CD4-positive, alpha-beta T cell treated with Interferon gamma for 1 hour (primary cell): ENCODE measurements at places on chromosomes 1 and 21.

GRCh38 chr1:38132681-38133080, 86.1 kb upstream of the POU3F1 start:
- DNase-seq = no peak

DNA sequence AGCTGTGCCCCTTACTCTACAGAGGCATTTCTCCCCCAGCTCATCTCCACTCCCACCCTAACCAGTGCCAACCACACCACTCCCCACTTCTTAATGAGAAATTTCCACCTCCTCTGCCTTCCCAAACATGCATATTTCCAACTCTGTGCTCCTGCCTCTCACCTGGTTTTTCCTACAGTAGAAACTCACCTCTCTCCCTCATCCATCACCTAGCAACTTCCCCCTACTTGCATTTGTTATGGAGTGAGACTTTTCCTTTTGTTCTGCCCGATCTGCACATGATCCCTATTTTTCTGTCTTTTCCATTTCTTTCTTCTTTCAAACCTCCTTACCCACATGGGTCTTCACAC, 11.9 kb downstream of the RGS8 start:
- no peak for DNase-seq

GRCh38 chr1:175597205-175597604, 146.2 kb downstream of the TNR start:
- DNase-seq = no peak

DNA sequence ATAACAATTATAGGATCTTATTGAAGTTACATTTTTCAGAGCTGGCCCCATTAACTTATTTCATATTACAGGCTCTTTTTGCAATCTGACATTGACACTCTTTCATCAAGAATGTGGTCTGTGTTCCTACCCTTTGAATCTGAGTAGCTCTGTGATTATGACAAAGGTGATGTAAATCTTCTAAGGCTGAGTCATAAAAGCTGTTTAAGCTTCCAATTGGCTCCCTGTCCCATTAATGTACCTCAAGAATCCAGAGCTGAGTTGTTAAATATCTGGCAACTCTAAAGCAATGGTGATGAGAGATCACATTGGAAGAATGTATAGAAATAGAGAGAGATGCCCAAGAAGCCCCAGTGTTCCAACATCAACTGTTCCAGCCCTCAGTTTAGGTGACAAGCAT, 178.5 kb upstream of the DEPDC1 start:
- no peak for DNase-seq

- no peak for DNase-seq
Observed at GRCh38 chr1:51859333-51859732, 19.2 kb downstream of the NRDC start.

GRCh38 chr1:75475696-75476095, 135.2 kb downstream of the SLC44A5 start:
- DNase-seq = no peak

GRCh38 chr1:207750631-207751305, 1.1 kb upstream of the CD46 start:
- no peak for DNase-seq

DNA sequence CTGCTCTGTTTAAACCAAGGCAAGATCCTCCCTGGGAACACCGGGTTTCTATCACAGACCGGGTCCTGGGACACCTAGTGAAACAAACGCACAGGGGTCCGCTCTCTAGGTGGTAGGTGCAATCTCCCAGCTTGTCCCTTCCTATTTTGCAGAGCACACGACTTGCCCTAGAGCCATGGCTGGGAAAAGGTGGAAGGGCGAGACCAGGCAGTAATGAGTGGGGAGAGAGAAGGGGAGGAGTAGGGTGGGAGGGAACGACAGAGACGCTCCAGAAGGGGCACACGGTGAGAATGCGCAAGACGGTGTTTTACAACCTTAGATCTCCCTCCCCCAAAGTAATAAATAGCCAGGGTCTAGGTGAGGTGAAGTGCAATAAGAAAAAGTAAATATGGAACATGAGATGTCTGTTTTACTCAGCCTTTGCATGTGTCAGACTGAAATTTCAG, 9.3 kb upstream of the ARHGAP29 start:
- DNase-seq = no peak

DNA sequence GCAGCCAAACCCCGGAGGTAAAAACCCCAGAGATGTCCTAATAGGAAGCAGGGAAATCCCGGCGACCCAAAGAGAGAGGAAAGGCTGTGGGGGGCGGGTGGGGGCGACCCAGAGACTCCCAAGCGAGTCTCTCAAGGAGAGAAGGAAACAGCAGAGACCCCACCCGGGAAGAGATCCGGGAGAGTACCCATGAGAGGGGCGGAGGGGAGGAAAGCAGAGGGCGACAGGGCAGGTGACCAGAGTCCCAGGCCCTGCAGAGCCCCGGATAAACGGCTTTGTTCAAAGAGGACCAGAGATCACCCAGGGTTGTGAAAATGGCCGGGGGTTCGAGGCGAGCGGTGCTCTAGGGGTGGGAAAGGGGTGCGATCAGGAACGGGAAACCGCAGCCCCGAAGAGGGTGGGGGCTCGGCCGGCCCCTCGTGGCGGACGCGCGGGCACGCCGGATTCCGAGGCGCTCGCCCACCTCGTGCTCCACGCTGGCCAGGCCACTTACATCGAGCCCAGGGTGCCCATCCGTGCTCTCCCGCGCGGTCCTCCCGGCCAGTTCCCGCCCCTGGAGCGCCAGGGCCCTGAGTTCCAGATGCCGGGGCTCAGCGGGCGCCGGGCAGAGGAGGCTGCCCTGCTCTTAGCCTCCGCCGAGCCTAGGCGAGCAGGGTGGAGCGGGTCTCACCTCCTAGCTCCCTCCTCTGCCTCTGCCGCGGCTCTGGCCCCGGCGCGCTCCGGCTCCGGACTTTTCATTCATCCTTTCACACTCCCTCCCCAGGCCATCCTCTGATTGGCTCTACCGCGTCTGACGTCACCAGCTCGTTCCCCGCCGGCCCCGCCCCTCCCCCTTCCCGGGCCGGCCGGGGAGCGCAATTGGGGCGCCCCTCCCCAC, 52.3 kb downstream of the RHBG start:
- DNase-seq = peak; percentile 78

DNA sequence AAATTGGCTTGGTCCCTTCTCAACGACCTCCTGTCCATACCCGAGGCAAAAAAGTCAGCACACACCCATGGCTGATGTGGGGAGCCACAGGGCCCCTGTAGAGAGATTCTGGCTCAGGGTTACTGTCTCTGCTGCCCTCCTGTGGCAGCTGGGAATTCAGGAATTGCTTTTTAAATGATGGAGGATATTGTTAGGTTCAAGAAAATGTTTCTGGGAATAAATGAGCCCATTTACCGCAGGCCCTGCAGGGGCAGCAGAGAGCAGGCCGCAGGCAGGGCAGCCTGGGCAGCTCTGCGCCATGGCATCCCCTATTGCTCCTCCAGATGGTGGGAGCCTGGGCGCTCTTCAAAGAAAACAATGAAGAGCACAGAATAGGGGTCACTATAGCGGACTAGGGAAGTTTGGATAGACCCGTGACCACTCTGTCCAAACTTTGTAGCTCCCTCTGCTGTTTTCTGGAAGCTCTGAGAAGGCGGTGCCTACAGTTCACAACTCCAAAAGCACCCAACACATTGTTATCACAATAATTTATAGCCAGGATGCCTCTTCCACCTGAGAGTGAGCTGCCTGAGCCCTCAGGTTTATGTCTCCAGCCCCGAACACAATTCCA, 201.1 kb downstream of the BACH1 start:
- no peak for DNase-seq

DNA sequence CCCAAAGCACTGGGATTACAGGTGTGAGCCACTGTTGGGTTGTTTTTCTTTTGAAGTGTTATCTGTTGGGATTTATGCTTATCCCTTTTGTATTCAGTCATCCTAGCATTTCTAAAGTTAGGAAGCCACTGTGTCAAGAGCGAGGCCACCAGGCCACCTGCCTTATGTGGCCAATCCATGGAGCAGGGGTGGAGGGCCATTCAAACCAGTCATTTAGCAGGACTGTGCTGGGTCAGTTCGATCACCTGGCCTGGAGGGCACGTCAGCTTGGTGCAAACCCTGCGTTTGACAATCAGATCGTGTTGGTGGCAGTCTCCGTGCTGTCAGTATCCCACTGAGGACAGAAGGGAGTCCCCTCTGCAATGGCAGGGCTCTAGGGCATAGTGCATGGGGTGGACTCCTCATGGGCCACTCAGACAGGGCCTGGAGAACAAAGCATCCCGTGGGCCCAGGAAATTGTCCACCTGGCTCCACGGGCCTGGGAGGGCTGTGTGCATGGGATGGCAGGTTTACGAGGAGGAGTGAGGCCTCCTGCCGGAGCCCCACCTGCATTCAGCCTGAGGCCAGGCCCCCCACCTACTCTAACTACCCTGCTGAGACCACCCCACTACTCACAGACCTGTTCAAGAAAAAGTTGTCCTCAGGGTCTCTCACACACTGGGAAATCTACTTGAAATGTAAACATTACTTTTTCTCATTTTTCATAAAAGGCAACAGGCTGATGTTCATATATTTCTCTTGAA, 242.3 kb downstream of the SDCCAG8 start:
- DNase-seq = no peak

DNA sequence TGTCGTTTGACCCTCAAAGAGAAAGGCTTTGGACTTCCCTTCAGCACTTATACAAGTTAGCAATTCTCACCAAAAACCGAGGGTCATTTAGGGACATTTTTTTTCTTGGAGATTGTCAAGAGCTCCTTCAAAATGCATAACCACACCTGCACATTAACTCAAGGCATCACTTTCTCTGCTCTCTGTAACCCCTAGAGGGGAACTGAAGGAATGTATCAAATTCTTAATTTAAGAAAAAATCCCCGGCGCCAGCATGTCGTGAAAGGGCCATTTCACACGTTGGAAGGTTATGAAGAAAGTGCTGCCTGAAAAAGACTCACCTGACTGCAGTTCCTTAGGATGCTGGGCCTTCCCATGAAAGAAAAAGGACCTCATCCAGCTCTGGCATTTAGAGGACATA, 131.6 kb upstream of the ZC3H12A start:
- DNase-seq = no peak

DNA sequence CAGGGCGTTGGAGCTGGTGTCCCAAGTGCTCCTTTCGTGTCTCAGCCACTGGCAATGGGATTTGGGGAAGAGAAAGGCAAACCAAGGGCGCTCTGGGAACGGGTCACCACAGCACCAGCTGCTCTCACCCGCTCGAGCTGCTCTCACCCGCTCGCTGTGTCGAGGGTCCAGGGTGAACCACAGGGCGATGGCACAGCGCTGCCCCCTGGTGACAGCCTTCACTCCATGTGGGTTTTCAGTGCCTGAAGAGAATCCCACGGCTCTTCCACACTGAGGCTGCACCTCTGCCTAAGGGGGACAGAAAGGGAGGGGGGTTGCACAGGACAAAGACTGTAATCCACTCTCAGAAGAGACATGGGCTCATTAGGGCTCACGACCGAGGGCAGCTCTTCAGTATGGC, 7.1 kb upstream of the CLDN19 start:
- peak; percentile 27 for DNase-seq

DNA sequence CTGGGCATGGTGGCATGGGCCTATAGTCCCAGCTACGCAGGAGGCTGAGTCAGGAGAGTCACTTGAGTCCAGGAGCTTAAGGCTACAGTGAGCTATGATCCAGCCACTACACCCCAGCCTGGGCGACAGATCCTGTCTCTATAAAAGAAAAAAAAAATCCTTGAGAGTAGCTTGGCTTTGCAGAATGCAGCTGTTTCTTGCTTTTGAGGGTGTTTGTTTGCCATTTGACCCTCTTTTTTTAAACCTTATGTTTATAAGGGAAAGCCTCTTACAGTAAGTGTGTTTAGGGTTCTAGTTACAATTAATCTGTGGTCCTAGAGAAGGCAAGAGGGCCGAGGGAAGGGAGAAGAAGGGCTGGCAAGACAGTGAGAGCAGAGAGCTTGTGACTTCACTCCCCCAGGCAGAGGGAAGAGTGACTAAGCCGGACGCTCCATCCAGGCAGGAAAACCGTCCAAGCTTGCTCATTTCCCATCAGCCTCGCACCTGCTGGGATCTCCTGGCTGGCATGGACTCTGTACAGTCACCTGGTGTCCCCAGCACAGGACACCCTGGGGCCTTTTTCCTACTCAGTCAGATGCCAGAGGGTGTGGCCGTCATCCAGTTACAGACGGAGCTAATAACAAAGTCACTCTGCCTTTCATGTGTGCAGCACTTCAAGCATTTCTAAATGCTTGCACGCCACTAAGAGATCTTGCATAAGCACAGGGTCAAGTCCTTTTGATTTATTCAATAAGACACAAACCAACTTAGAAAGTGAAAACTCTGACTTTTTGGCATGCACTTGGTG, 55.5 kb upstream of the PSEN2 start:
- no peak for DNase-seq

DNA sequence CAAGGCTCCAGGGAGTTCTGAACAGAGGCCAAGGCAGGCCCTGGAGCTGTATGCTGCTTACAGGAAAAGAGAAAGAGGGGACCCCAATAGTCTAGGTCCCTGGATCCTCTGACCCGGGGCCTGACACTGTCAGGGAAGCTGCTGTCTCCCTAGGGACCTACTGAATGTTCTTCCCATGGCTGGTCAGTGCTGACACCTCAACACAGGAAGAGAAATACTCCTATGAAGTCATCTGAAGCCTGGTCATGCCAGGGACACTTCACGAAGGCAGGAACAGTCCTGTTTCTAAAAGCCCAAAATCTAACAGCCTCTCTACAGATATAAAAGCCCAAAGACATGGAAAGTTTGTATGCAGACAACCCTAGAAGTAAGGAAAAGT, 1.7 kb upstream of the LAD1 start:
- DNase-seq = no peak

DNA sequence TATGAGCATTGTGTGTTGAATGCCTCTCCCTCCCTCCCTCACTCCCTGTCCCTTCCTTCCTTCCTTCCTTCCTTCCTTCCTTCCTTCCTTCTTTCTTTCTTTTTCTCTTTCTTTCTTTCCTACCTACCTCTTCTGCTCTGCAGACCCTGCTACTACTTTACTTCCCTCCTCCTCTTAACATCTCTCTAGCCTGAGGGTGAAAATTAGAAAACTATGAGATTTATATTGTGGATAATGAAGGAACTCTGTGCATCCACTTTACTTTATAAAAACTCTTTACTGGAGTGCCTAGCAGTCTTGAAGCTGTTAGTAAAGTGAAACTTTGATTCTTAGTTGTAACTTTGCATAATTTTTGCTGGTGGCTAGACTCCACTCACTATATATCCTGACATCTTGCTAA, 572.2 kb downstream of the RWDD3 start:
- no peak for DNase-seq

DNA sequence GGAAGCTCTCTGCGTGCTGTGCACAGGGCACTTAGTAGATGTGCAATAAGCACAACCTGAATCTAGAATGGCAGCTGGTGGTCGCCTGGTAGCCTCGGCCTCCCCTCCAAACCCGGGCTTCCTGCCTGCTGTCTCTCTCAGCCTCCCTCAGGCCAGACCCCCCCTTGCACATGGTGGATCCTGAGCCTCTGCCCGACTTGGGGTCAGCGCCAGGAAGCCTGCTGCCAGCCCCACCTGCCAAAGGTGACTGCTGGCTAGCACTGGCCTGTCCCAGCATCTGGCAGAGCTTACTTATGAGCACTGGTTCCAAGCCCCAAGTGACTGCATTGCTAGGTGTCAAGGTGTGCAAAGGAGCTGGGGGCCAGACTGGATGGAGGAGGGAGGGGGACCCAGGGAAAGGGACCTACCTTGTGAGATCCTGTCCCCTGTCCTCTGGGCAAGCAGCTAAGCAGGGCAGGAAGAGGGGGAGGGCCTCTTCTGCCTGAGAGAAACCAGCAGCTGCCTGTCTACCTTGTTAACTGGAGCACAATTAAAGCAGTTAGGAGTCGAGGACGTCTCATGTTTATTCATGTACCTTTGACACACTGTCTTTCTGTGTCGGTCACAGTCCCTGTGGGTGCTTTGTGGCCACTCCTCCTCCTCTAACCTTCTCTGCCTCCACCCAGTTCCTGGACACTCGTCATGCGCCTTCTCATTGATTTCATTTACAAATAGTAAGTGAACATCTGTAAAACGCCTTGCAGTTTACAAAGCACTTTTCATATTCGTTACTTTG, 100.9 kb downstream of the DDX20 start:
- DNase-seq = no peak

GRCh38 chr21:15729674-15730483, at the start of gene USP25:
Gene USP25, plus strand, starts transcription at chr21:15729982. Its CDS starts 412 bp downstream, at chr21:15730394.
- peak; percentile 89 for DNase-seq
